ENCODE measurements at places on chromosomes 7 and 10. TPM values are rescaled to one million over a fixed set of nuclear protein-coding genes. Genes with fewer than 3 reads are reported as not detected.
A peak's percentile ranks its signal among the peaks of the same experiment; 100 is the strongest.

DNA sequence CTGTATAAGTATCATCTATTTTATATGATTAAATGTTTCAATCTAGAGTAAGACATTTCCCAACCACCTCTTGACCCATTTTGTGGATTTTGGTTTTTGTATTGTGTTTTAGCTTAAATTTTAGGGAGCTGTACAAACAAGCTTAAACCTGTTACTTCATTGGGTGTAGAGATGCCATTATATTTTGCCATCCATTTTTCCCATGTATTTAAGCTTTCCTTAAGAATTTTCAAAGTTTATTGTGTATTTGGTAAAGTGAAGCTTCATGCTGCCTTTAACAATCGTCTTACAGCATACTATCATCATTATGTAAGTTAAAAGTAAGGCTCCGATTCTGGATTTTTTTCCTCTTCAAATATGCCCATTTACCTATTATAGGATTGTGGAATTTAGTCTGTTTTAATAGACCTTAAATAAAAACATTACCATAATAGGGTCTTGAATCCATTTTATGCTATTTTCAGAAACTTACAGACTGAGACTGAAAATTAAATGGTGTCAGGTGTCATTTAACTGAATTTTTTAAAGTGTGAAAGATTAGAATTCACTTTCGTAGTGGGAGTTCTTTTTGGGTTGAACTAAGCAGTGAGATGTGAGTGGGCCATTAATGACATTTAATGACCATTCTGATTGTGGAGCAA, 2.2 kb downstream of the KMT2E start:
- peak overlapping the region; percentile 99 for H3K27ac ChIP-seq
- H3K4me3 ChIP-seq, result peak overlapping the region; percentile 99
- no peak for DNase-seq
- H3K36me3 ChIP-seq, result no peaks in the 10 kb centered on the region
- peaks cover 43% of the 10 kb centered on the region for H3K4me1 ChIP-seq

DNA sequence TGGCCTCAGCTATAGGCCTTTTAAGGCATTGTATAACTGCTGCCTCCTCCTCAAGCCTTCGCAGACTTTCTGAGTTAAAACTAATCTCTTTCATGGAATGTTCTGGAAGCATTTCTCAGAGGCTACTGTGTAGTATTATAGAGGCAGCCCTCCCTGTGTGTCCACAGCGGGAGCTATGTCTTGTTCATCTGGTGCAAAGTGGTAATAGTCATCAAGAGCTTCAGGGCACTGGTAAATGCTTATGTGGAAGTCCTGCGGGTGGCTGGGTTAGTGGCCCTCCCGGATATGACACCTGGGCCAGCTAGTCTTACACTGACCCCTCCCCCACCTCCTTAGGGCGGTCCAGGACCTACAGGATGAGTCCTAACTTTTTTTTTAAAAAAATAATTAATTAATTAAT, 2.2 kb upstream of the ABHD11 start:
- H3K4me3 ChIP-seq, result no peak overlapping the region
- peak; percentile 35 for DNase-seq
- no peaks in the 10 kb centered on the region for H3K27me3 ChIP-seq
- no peaks in the 10 kb centered on the region for H3K36me3 ChIP-seq
- H3K27ac ChIP-seq, result no peak overlapping the region

FXYD4 gene
- polyA plus RNA-seq, result not detected

GRCh38 chr7:44103923-44104859, at the start of gene AEBP1:
Gene AEBP1 (plus strand): TSS chr7:44104345. CDS start chr7:44104666, 321 bp downstream.
- H3K4me3 ChIP-seq, result peak within 1 kb of the TSS; percentile 70
- peak within 1 kb of the TSS; percentile 86 for H3K27ac ChIP-seq
- H3K4me1 ChIP-seq, result peaks cover 35% of the 10 kb centered on the region
- DNase-seq, result peak; percentile 65

DNA sequence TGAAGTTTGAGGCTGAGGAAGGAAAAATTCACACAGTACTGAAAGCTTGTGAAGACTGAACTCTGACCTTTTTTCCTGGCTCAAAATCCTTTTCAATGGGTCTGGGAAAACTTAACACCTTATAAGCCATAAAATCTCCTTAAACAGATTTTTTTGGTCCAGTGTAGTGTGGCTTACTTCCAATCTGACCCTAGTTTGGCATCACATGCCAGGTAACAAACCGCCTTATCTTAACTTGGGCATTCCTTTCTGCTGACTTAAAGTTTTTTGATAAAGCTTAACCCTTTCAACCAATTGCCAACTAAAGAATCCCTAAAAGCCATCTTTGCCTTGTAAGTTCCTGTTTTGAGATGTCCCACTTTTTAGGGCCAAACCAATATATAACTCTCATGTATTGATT, 13.2 kb upstream of the ITPRID1 start:
- H3K27ac ChIP-seq, result no peak overlapping the region
- no peak for DNase-seq
- no peak overlapping the region for H3K4me3 ChIP-seq
- no peaks in the 10 kb centered on the region for H3K36me3 ChIP-seq
- no peaks in the 10 kb centered on the region for H3K4me1 ChIP-seq
- no peaks in the 10 kb centered on the region for H3K27me3 ChIP-seq

DNA sequence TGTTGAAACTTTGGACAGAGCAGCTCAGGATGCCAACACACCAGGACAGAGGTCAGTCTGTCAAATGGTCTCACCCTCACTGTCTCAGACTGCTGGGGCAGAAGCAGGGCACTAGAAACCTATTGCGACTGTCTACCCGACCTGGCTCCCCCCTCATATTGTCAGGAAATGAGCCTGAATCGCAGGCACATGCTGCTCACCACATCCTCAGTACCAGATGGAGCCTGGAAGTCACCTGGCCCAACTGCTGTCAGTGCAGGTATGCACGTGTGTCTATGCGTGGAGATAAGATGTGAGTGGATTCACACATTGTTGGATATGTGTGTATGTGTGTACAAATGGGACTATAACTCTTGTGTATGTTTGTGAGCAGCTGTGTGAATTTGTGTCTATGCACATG, 3.2 kb upstream of the CDHR1 start:
- no peak overlapping the region for H3K4me3 ChIP-seq
- H3K36me3 ChIP-seq, result no peaks in the 10 kb centered on the region
- H3K27me3 ChIP-seq, result peaks cover 46% of the 10 kb centered on the region
- DNase-seq, result no peak

DNA sequence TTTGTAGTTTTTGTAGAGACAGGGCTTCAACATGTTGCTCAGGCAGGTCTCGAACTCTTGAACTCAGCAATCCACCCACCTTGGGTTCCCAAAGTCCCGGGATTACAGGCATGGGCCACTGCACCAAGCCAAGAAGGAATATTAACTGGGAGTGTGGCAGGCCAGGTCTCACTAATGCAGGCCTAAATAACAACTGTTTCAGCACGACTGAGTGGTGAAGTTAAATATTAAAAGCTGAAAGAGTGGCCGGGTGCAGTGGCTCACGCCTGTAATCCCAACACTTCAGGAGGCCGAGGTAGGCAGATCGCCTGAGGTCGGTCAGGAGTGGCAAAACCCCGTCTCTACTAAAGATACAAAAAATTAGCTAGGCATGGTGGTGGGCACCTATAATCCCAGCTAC, 21.1 kb downstream of the CHUK start:
- H3K4me3 ChIP-seq, result no peak overlapping the region
- no peaks in the 10 kb centered on the region for H3K27me3 ChIP-seq
- H3K36me3 ChIP-seq, result peaks cover 34% of the 10 kb centered on the region
- H3K4me1 ChIP-seq, result 0 out of 2 replicates have a peak, but pooled peaks cover 6% of the 10 kb centered on the region

DNA sequence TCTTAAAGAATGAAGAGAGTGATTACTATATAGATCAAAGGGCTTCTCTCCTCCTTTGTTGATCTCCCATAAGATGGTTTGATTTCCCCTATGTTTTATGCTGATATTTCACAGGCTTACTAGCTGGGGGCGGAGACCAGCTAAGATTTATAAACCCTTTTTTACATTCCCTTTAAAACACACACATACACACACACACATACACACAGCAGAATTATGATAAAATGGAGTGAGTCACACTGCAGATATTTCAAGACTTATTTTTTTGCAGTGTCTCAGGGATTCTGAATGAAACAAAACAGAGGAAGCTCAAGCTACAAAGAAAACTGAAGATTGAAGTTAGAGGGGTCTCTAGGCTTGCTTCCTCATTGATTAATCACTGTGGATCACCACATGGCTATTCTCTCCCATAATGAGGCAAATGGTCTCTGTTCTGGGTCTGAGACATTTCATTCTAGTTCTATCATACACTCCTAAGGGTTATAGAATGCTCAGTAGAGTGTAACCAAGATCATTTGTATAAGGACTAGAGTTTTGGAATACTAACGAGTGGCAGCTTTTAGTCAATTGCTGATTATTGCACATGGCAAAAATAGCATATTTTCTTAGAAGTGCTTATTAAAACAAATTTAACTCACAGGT, 18.6 kb downstream of the INA start:
- H3K36me3 ChIP-seq, result no peaks in the 10 kb centered on the region
- peak; percentile 76 for DNase-seq
- peaks cover 7% of the 10 kb centered on the region for H3K4me1 ChIP-seq

GRCh38 chr7:40133561-40134427, 628 bp downstream of the MPLKIP start:
- peak overlapping the region; percentile 81 for H3K27ac ChIP-seq
- no peaks in the 10 kb centered on the region for H3K27me3 ChIP-seq
- H3K4me3 ChIP-seq, result peak overlapping the region; percentile 97

COBL gene
- polyA plus RNA-seq, result not detected

BHLHA15 gene
- not detected for polyA plus RNA-seq

DNA sequence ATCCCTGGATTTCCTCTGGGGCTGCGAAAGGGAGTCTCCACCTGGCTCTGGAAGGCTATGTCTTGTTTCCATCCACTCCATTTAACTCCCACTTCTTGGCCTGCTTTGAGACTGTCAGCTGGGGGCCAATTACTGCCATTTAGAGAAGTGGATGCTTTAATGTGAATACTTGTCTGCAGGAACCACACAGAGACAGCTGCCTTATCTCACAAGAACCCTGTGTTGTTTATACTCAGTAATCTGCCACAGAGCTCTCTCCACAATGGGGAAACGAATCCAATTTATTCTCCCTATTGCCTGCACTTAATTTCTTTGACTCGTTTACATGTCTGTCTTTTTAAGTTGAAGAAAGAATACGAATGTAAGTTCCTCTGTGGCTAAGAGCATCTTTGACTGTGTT, 787.0 kb upstream of the C7orf33 start:
- no peaks in the 10 kb centered on the region for H3K4me1 ChIP-seq
- no peaks in the 10 kb centered on the region for H3K27me3 ChIP-seq
- H3K27ac ChIP-seq, result no peak overlapping the region
- no peaks in the 10 kb centered on the region for H3K36me3 ChIP-seq
- H3K4me3 ChIP-seq, result no peak overlapping the region
